ENCODE measurements at places on chromosomes 7 and 10. TPM values are rescaled to one million over a fixed set of nuclear protein-coding genes. Genes with fewer than 3 reads are reported as not detected.

The SH2B2 gene
- 64.5 TPM for polyA plus RNA-seq

The PRPF18 gene
- polyA plus RNA-seq: 30.5 TPM

The TBL2 gene
- polyA plus RNA-seq: 21.3 TPM

The APBB1IP gene
- 66.4 TPM for polyA plus RNA-seq

The IDI2 gene
- polyA plus RNA-seq: not detected

The HOXA9 gene
- polyA plus RNA-seq: 0.20 TPM

The MRLN gene
- not detected for polyA plus RNA-seq

The SLIT1 gene
- not detected for polyA plus RNA-seq

The TDRD1 gene
- not detected for polyA plus RNA-seq

The VGF gene
- not detected for polyA plus RNA-seq

The GIGYF1 gene
- 2.6 TPM for polyA plus RNA-seq

The CYP17A1 gene
- polyA plus RNA-seq: 0.09 TPM

The TMEM273 gene
- 137 TPM for polyA plus RNA-seq

The CNPY1 gene
- polyA plus RNA-seq: not detected

The HTRA1 gene
- polyA plus RNA-seq: not detected

The ARHGEF35 gene
- 0.86 TPM for polyA plus RNA-seq

The FAM13C gene
- polyA plus RNA-seq: not detected

The CLCN1 gene
- not detected for polyA plus RNA-seq

The IFIT2 gene
- polyA plus RNA-seq: 13.6 TPM

The NPFFR1 gene
- not detected for polyA plus RNA-seq

The CALCR gene
- polyA plus RNA-seq: not detected

The SYNPO2L gene
- polyA plus RNA-seq: not detected

The TRPV5 gene
- polyA plus RNA-seq: not detected

The GAD2 gene
- not detected for polyA plus RNA-seq

The ATG9B gene
- polyA plus RNA-seq: 11.2 TPM

The GPRIN2 gene
- not detected for polyA plus RNA-seq

The ING3 gene
- polyA plus RNA-seq: 29.4 TPM

The FOXI2 gene
- not detected for polyA plus RNA-seq

The RASA4B gene
- 7.4 TPM for polyA plus RNA-seq

The TYW1B gene
- polyA plus RNA-seq: 3.6 TPM

The IRF5 gene
- polyA plus RNA-seq: 132 TPM

The PHKG1 gene
- polyA plus RNA-seq: not detected

The FRAT1 gene
- polyA plus RNA-seq: 6.2 TPM

The GHITM gene
- polyA plus RNA-seq: 226 TPM

The EFCAB10 gene
- not detected for polyA plus RNA-seq

The SRGN gene
- polyA plus RNA-seq: 65.1 TPM

The GPER1 gene
- 0.66 TPM for polyA plus RNA-seq

The HOXA6 gene
- polyA plus RNA-seq: 0.39 TPM

The VPS41 gene
- polyA plus RNA-seq: 45.4 TPM

The LIPF gene
- not detected for polyA plus RNA-seq

The OR2A12 gene
- polyA plus RNA-seq: not detected

The EPO gene
- not detected for polyA plus RNA-seq

The CCDC3 gene
- polyA plus RNA-seq: not detected

The FIGNL1 gene
- polyA plus RNA-seq: 7.4 TPM

The POT1 gene
- polyA plus RNA-seq: 18.6 TPM

The MUC12 gene
- not detected for polyA plus RNA-seq

The ADARB2 gene
- polyA plus RNA-seq: not detected

The FFAR4 gene
- polyA plus RNA-seq: not detected

The JCAD gene
- polyA plus RNA-seq: not detected

The PRSS2 gene
- not detected for polyA plus RNA-seq

The UPK3B gene
- polyA plus RNA-seq: not detected

Measured in IgD-negative memory B cell (primary cell).